Activated T-helper 2 cell treated with anti-CD3 and anti-CD28 coated beads, Interferon-gamma antibody, Interleukin-2, Interleukin-4, amounts not matched to agents 10 μg/mL and 5 μg/mL and 100 μg/mL, durations not matched to agents 14 hours and 24 hours and 36 hours (primary cell): ENCODE measurements at places on chromosomes 5 and 9. TPM values are rescaled to one million over a fixed set of nuclear protein-coding genes. Genes with fewer than 3 reads are reported as not detected.

DNA sequence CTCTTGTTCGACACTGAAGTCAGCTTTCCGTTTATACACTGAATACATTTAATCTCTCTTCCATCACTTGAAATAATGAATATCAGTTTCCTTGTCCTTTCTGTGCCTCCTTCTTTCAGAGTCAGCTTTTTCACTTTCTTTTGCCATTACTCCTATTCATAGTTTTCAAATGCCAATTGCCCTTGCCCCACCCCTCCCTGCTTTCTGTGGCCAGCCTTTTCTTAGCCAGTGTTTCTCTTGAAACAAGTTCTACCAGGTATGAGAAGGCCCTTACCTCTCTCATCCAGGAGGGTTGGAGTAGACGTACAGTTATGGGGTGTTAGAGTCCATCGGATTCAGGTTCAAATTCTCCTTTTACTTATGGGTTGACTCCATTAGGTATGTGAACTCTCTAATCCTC, 574.7 kb upstream of the SEMA6A start:
- DNase-seq: no peak

HINT2 gene
- total RNA-seq: 49.4 and 49.7 TPM in 2 replicates

CDC25C gene
- 8.4 and 9.0 TPM in 2 replicates for total RNA-seq

DNA sequence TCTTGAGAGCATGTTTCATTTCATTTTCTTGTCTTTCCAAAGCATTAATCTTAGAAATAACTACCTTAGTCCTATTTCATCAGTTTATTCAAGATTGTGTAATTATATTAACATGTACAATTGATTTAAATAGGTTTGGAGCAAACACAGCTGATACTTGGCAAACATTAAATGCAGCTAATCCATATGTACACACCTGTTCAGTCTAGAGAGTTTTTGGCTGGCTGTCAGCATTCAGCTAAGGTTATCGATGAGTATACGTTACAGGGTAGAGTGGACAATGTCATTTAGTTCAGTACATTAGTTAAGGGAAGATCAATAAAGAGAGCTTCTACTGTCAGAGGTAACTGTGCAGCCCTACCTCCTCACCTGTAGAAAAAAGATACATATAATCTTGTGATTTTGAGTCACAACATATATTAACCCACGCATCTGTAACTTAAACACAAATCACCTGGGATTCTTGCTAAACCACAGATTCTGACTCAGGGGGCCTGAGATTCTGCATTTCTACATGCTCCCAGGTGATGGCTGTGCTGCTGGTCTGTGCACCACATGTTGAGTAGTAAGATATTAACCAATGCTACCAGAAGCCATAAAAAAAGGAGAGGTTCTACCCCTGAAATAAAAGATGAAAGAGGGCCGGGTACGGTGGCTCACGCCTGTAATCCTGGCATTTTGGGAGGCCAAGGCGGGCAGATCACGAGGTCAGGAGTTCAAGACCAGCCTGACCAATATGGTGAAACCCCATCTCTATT, 34.1 kb upstream of the PCA3 start:
- no peak for DNase-seq

- no peak for DNase-seq
Measured at GRCh38 chr5:147957901-147958300, 51.6 kb upstream of the C5orf46 start.
